Calu3 (cell line): ENCODE measurements at places on chromosomes 4 and X.

GRCh38 chr4:154982187-154983047 is 201.3 kb downstream of the RBM46 start:
- DNase-seq = peak; percentile 50

GRCh38 chrX:16258882-16259281 is 91.6 kb downstream of the MAGEB17 start:
- no peak for DNase-seq

DNA sequence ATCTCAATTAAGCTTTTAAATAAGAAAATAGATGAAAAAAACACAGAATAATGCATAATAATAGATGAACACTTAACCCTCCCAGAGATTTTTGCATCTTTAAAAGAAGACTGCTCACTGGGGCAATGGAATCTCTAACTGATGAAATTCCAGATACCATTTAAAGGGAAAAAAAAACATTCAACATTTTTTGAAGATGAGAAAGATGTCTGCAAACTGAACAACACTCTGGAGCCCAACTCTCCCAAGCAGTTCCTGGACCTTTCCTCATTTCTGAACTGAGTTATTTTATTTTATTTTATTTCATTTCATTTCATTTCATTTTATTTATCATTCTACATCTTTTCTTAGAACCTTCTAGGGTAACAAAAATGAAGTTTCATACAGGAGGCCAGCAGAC is 90.7 kb downstream of the CORIN start:
- DNase-seq = no peak

DNA sequence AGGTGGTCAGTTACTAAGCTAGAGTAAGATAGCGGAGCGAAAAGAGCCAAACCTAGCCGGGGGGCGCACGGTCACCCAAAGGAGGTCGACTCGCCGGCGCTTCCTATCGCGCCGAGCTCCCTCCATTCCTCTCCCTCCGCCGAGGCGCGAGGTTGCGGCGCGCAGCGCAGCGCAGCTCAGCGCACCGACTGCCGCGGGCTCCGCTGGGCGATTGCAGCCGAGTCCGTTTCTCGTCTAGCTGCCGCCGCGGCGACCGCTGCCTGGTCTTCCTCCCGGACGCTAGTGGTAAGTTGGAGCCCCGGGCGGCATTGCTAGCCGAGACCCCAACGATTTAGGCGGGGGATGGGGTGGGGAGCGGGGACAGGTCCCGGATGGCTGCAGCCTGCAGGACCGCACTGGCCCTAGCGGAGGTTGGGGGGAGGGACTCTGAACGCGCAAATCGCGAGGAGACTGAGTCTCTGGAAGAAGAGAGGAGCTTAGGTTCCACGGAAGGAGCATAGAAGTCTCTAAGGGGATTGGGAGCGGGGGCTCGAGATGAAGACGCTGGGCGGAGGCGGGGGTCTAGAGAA is 573 bp downstream of the HTR2C start:
- no peak for DNase-seq

DNA sequence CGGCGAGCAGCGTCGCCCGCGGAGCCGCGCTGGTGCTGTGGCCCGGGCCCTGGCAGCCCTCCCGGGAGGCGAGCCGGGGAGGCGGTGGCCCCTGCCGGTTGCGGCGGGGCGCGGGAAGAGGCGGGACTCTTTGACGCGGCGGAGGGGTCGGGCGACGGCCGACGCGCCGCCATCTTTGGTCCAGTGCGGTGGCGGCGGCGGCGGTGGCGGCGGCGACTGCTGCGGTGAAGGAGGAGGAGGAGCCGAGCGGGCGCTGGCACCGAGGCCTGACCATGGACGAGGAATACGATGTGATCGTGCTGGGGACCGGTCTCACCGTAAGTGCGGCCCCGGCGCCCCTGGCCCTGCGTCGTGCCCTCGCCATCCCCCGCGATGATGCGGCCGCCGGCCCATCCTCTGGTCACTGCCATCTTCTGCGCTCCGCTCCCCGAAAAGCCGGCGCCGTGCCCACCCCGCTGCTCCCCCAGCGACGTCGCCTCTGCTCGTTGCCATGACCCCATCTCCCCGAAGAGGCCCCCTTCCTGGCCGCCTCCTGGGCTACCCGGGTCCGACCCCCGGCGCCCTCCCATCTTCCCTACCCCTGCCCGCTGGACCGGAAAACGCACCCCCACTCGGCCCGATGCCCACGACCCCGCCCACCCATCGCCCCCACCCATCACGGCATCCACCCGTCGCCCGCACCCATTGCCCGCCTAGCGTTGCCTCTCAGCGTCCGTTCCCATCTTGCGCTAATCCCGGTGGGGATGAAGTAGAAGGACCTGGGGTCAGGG is at the start of gene GDI1:
GDI1 (plus strand) TSS at position 172 of the 770 bp plus-strand sequence; CDS start at position 273, 101 bp downstream.
- peak; percentile 65 for DNase-seq

DNA sequence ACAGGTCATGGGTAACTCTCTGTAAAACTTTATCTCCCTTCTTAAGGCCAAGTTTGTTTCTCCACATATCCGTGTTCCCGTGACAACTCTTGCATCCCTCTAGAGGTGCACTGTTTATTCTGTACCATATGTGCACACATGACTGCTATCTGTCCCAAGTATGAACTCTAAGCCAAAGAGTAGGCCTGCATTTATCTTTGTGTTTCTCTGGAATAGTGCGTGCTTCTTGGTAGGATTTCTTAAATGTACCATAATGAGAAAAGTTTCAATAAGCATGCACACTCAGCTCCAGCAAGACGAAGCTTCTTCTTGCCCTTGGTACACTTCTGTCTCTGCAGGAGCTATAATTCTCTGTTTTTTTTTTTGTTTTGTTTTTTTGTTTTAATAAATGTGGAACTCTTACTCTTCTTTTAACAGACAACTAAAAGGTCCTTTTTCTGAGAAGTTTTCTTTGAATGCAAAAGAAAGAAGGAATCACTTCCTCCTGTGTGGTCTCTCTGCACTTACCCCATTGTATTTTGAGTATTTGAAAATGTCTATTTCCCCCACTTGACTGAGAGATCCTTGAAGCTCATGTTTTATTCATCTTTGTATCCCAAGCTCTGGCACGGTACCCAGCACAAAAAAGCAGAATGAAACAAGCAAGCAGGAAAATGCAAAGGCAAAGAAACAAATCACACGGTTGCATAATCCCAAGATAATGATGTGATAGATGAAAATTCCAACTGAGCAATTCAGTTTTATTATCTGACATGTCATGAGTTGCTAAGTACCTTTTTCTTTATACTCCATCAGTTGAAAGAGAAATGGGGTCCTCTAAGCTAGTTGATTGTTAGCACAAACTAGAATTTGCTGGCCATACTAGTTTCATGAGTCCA is 521.9 kb upstream of the BOD1L1 start:
- DNase-seq = no peak

- DNase-seq = no peak
These were observed 28.2 kb downstream of the SULT1E1 start for GRCh38 chr4:69831646-69832325.
